BJ (cell line): ENCODE measurements at places on chromosomes 5 and 9.

DNA sequence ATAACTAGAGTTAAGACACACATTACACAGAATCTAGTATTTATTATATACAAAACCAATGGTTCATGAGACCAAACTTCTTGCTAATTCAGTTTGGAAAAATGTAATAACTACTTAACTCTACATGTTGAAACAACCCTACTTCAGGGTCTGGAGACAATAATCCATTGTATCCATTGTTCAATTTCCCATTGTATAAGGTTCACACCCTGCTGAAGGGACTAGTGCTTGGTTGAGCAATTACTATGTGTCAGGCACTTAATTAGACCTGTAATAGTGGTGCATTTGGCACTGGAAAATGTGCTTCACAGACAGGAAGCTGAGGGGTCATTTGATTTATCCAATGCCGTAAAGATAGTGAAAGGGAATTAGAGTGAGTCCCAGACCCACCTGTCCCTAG, 114.3 kb upstream of the PAPPA start:
- no peak for DNase-seq

GRCh38 chr9:131936929-131937328, 142.7 kb downstream of the MED27 start:
- DNase-seq = no peak

GRCh38 chr9:77085416-77085815, 66.0 kb downstream of the FOXB2 start:
- no peak for DNase-seq

DNA sequence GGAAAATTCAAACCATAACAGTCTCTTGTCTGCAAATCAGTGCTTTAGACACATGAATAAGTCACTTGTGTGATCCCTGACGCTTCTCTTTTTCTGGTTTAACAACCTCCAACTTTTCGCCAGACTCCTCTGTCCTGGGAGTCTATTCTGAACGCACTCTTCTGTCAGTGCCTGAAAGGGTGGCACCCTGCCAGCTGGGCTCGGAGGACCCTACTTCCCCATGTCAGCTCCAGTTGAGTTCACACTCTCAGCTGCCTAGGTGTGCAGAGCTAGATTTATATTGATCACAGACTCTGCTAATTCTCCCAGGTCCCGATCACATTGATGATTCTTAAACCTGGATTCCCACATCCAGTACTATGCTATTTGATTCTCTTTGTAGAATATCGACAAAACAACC, 649.1 kb downstream of the BNC2 start:
- no peak for DNase-seq

DNA sequence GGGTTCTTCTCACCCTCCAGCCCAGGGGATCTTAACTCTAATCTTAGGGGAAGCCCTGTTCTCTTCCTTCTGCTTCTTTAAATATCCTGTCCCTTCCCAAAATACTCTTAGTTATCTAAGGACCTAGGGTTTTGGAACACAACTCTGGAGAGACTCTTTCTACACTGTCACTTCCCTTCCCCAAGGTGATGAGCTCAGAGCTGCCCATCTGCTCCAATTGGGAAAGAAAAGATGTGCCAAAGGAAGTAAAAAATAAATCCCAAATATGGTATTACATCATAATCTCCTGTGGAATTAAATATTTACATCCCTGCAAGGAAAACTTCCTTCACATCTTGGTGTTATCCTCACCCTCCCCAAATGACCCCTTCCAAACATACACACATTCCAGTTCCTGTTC, 291.2 kb downstream of the EPB41L4A start:
- DNase-seq = no peak
